ENCODE measurements at places on chromosomes 6 and 20.
A peak's percentile ranks its signal among the peaks of the same experiment; 100 is the strongest.

- no peak for DNase-seq
These were observed 427.4 kb downstream of the UTRN start for GRCh38 chr6:144712541-144712940.

GRCh38 chr6:121216928-121217327, 117.4 kb downstream of the TBC1D32 start:
- no peak for DNase-seq

DNA sequence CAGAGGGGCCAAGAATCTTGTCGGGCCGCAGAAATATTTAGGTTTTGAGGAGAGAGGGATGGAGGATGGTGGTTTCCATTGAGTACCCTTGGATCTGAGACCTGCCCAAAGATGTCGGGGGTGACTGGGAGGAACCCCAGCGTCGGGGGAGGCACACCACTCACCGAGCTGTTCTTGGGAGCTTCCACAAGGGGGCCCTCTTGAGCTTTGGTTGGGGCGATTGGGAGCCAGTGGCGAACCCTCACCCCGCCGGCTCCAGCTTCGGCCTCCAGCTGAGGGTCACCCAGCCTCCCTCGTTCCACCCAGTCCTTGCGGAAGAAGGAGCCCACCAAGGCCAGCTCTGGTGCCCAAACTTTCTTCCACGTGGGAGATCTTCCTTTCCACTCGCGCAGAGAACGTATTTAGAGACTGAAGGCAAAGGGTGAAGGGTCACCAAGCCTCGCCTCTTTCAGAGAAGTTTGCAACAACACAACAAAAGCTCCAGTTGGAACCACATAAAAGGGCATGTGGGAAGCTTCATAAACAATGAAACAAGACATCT, 33.6 kb downstream of the APCDD1L start:
- no peak for DNase-seq

DNA sequence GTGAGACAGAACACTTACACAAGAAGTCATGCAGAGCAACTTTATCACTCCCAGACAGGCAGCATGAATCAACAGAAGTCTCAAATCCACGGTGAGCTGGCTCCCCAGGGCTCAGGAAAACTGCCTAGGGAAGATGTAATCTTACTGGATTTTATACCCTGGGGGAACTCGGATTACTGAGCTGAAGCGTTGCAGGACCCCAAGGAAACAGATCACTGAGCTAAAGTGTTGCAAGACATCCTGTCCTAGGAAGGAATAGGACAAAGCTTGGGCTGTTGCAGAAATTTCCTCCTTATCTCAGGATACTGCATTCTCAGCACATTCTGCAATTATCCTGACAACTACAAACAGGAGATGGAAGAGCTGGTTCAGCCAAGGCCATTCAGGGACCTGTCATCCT, 224.8 kb downstream of the TFAP2A start:
- DNase-seq = no peak

DNA sequence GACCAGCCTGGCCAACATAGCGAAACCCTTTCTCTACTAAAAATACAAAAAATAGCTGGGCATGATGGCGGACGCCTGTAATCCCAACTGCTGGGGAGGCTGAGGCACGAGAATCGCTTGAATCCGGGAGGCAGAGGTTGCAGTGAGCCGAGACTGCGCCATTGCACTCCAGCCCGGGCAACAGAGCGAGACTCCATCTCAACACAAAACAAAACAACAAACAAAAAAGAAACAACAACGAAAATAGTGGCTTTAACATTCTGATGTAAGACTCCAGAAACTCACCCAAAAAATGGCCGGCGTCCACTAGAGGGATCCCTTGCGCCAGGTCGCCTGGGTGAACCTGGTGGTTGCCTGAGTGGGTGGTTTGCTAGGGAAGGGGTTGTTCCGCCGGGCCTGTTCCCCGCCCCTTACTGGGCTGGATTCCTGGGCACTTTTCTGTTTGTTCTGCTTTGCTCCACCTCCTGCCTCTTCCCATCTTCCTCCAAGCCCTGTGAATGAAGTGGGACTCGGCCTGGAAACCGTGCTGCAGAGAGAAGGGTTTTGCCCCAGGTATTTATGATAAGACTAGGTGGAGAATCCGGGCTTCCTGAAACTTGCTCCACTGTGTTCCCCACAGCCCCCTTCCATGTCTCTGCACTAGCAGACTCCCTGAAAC, 1.5 kb downstream of the PABPC1L start:
- DNase-seq = no peak

DNA sequence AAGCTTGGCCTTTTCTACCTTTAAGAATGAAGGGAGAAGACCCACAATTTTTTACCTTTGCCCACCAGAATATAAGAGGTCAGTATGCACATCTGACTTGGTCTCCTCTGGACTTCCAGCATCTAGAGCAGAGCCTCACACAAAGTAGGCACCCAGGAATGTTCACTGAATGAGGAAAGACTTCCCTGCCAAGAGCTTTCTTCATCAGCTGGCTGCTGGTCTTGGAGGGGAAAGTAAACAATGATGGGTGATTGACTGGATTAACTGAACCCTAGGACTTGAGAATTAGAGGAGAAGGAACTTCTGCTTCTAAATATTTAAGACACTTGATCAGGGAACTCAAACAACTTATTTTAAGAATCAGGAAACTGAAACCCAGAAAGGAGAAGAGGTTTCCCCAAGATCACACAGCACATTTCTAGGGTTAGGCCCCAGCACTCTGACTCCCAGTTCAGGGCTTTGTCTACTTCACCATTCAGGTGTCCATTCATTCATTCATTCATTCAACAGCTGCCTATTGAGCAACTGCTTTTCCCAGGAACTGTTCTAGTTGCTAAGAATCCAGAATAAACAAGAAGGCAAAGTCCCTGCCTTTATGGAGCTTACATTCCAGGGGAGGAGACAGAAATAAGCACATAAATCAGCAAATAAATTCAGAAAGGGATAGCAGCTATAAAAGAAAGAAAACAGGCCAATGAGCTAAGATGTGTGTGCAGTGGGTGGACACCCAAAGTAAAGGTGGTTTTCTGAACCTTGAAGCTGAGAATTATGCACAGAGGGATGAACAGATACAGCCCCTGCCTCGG, 216.9 kb upstream of the LRFN2 start:
- no peak for DNase-seq

GRCh38 chr20:46063652-46064054, 26.1 kb downstream of the NCOA5 start:
- DNase-seq = no peak

DNA sequence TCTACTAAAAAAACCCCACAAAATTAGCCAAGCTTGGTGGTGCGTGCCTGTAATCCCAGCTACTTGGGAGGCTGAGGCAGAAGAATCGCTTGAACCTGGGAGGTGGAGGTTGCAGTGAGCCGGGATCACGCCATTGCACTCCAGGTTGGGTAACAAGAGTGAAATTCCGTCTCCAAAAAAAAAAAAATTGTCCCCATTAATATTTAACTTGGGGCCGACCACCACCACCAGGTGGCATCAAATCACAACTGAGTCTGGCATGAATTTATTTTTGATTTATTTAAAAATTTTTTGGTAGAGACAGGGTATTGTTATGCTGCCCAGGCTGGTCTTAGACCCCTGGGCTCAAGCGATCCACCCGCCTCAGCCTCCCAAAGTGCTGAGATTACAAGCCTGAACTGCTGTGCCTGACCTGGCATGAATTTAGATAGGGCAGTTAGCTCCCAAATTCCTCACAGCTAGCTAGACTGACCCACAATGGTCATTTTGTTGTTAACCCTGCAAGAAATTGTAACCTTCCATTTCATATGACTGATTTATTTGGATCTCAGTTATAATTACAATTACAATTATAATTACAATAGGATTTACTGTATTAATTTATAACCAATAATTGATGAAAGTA, 17.1 kb upstream of the BEND3 start:
- peak; percentile 23 for DNase-seq

DNA sequence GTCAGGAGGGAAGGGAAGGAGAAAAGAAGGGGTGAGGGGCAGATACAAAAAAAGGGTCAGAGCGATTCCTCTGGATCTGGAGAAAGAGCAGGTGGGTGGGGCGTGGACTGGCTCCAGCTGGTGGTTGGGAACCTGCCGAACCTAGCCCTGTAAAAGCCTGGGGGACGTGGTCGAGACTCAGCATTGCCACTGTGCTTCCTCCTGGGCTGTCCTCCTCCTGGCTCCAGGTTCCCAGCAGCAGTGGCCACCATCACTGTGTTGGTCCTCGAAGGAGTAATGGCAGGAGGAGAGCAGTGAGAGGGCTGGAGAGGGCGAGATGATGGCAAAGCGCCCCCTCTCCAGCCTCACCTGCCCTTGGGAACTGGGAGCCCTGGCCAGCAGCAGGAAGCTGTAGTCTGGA, 3.5 kb upstream of the RAET1L start:
- no peak for DNase-seq

DNA sequence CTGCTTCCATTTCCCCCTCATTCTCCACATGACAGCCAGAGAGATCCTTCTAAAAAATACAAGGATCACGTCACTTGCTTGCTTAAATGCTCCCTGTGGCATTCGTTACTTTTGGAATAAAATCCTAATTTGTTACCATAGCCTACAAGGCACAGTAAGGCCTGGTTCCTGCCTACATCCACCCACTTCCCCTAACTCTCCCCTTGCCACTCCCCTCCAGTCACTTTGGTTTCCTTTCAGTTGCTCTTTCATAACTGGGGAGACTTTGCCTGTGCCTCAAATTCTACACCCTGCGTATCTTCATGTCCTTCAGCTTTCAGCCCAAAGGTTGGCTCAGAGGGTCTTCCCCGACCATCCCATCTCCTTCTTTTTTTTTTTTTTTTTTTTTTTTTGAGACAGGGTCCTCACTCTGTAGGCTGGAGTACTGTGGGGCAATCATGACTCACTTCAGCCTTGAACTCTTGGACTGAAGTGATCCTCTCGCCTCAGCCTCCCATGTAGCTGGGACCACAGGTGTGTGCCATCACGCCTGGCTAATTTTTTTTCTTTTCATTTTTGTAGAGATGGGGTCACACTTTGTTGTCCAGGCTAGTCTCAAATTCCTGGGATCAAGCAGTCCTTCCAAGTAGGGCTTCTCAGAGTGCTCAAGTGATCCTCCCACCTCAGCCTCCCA, 12.5 kb downstream of the ID1 start:
- DNase-seq = no peak

- DNase-seq = no peak
These were observed 30.8 kb upstream of the SMLR1 start for GRCh38 chr6:130796313-130796905.
